ENCODE measurements at places on chromosomes 16 and 17.

DNA sequence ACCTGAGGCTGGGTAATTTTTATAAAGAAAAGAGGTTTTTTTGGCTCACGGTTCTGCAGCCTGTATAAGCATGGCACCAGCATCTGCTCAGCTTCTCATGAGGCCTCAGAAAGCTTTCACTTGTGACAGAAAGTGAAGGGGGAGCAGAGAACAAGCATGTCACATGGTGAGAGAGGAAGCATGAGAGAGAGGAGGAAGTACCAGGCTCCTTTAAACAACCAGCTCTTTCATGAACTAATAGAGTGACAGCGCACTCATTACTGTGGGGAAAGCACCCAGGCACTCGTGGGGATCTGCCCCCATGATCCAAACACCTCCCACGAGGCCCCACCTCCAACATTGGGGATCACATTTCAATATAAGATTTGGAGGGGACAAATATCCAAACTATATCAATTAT is 86.8 kb downstream of the USP32 start:
- no peak for DNase-seq

- DNase-seq: no peak
Observed at GRCh38 chr17:4610162-4610561, 25.8 kb downstream of the SMTNL2 start.

DNA sequence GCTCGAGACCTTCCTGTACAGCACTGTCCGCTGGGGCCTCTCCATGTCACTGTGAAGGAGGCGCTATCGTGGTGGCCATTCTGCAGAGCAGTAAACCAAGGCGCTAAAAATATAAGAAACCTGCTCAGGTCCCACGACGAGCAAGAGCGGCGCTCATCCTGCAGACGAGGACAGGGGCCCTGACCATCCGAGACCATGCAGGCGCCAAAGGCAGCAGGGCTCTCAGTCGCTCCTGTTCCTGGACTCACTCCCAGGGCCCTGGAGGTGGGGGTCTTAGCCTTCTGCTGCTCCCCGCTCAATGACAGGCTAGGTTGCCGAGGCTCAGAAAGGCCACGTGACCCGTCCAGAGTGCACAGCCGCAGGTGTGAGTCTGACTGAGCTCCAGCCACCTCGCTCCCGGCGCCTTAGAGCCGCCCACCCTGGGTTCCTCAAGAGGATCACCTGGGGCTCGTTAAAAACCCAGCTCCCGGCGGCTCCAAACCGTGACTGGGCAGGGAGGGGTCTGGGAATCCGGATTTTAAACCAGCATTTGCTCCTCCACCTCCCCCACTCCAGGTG is 509 bp upstream of the ATP2C2 start:
- DNase-seq: no peak

- no peak for DNase-seq
Observed at GRCh38 chr16:75376475-75377161, 56.7 kb downstream of the CFDP1 start.

DNA sequence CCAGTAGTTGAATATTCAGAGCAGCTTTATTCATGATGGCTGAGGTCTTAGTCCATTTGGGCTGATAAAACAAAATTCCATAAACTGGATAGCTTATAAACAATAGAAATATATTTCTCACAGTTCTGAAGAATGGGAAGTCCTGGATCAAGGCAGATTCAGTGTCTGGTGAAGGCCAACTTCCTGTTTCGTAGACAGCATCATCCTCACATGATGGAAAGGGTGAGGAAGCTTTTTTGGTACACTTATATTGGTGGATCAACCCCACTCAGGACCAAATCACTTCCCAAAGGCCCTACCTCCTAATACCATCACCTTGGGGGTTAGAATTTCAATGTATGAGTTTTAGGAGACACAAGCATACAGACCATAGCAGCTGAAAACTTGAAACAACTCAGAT is 224.2 kb downstream of the CYB561 start:
- DNase-seq: no peak

Data from EL (cell line).